Progenitor cell of endocrine pancreas (in vitro differentiated cells): ENCODE measurements at places on chromosomes 5 and 9. TPM values are rescaled to one million over a fixed set of nuclear protein-coding genes. Genes with fewer than 3 reads are reported as not detected.

- no peak for DNase-seq
- peaks cover 18% of the 10 kb centered on the region for H3K27me3 ChIP-seq
- H3K4me1 ChIP-seq = peaks cover 9% of the 10 kb centered on the region
- H3K27ac ChIP-seq = no peak overlapping the region
- H3K4me3 ChIP-seq = no peak overlapping the region
Measured at GRCh38 chr5:152470167-152470566, 65.1 kb upstream of the NMUR2 start.

DNA sequence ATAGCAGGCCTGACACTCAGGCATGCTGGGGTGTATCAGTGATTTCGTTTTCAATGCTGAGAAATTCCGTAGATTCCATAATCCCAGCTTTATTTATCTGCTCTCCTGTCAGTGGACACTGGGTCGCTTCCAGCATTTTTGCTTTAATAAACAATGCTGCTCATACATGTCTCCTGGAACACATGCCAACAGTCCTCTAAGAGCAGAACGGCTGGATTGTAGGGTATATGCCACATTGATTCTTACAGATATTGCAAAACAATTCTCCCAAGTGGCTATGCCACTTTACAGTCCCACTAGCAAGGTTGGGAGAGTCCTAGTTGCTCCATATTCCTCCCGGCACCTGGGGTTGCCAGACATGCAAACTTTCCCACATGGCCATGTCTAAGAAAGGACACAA lies 81.9 kb downstream of the RAPGEF1 start:
- H3K27ac ChIP-seq = peak overlapping the region; percentile 5
- no peaks in the 10 kb centered on the region for H3K36me3 ChIP-seq
- H3K4me1 ChIP-seq = peaks cover 42% of the 10 kb centered on the region
- no peak for DNase-seq
- no peak overlapping the region for H3K4me3 ChIP-seq

DNA sequence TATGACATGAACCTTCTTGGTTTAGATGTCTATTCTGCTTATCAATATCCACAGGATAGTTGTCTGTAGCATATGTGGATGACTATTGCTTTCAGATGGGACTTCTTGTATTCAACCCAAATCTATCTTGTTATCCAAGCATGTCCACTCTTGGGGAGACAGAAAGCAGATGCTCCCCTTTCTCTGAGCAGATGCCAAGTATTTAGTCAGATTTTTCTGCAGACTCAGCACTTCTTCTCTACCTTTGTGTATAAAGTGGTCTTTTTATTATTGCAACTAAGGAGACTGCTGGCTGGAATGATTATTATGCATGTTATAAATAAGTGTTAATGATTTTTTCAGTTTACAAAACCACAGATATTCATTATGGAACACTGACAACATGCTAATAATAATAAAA lies 45.1 kb upstream of the ASTN2 start:
- H3K4me1 ChIP-seq = no peaks in the 10 kb centered on the region
- H3K36me3 ChIP-seq = no peaks in the 10 kb centered on the region
- H3K27me3 ChIP-seq = peaks cover 21% of the 10 kb centered on the region
- no peak overlapping the region for H3K27ac ChIP-seq
- DNase-seq = no peak

DNA sequence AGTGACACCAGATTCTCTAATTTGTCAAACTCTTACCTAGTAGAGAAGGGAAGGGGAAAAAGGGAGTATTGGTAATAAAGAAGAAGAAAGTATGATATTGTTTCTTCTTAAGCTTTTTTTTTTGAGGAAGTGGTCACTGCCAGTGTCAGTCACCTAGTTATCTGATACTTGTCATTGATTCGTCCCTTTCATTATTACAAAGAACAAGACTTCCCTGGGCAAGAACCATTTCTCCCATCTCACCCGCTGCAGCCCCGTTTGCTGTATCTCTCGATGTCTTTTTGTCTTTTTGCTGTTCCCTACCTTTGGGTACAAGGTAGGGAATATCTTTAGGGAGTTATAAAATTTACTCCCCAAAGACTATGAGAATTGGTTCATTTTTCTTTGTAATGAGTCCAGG lies 249.0 kb downstream of the ARHGAP26 start:
- H3K36me3 ChIP-seq = peaks cover 1% of the 10 kb centered on the region
- DNase-seq = no peak
- peaks cover 15% of the 10 kb centered on the region for H3K4me1 ChIP-seq
- no peak overlapping the region for H3K27ac ChIP-seq
- H3K27me3 ChIP-seq = no peaks in the 10 kb centered on the region
- no peak overlapping the region for H3K4me3 ChIP-seq

DNA sequence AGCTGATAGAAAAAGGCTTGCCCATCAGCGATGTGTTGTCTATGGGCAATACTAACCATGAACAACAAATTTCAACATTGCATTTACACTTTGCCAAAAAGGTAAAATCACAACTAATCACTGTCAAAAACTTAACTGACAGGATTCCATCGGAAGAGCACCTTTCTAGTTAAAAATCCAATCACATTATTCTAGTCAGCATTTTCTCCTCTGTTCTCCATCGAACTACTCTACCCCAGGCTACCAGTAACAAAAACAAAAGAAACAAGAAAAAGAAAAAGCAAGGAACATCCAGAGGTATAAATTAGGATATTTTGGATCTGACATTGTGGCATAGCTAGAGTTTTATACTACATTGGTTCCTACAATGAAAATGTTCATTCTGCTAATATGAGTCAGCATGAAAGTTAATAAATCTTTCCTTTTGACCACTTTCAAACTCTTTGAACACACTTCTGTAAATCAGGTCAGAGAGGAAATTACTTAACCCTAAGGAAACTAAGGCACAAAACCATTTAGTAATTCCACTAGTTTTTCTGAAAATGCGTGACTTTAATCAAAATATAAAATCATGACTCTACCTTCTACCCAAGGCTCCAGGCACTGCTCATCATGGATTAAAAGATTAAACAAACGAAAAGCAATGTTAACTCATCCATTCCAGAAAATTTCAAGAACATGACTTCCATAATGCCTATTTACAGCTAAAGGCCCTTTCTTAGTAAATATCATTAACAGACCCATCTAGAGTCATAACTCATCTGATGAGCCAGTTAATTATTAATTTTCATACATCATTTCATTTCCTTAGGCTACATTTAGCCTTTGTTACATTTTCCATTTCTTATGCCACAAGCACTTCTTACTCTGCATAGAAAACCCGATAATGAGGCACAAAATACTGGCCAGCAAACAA lies 10.2 kb downstream of the GLIS3 start:
- peaks cover 14% of the 10 kb centered on the region for H3K36me3 ChIP-seq
- DNase-seq = no peak
- H3K4me1 ChIP-seq = peaks cover 37% of the 10 kb centered on the region

DNA sequence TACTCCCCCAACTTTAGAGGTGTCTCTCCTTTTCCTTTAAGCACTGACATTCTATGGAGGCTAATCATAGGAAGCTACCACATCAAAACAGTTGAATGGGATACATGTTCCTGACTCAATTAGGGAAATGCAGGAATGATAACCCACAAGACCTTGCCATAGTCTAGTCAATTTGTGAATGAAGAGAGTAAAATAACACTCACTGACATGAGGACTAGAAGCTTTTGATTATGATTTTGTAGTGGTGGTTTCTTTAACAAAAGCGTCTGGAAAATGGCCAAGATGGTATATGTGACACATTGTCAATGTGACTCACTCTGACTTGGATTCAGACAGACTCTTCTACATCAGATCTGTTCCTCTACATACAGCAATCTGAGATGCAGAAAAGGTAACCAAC lies 13.7 kb upstream of the PRELID2 start:
- no peak overlapping the region for H3K4me3 ChIP-seq
- peaks cover 7% of the 10 kb centered on the region for H3K4me1 ChIP-seq
- H3K36me3 ChIP-seq = no peaks in the 10 kb centered on the region
- no peak for DNase-seq
- no peak overlapping the region for H3K27ac ChIP-seq

DNA sequence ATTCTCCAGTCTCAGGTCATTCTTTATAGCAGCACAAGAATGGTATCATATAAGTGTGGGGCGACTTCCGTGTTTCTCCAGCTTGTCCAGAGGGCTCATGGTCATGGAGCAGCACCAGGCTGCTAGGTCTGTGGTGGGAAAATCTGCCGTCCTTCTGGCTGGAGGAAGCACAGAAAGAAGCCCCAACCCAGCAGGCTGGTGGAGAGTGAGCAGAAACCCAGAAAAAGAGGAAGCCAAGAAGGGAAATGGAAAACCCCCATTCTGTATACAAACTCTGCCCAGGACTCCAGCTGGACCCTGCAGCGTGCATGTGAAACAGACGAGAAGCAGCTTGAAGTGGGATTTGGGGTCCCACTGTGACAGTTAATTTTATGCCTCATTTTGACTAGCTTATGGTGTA lies 34.3 kb upstream of the OLFM1 start:
- no peak overlapping the region for H3K27ac ChIP-seq
- no peak for DNase-seq
- H3K4me1 ChIP-seq = no peaks in the 10 kb centered on the region
- H3K36me3 ChIP-seq = no peaks in the 10 kb centered on the region

DNA sequence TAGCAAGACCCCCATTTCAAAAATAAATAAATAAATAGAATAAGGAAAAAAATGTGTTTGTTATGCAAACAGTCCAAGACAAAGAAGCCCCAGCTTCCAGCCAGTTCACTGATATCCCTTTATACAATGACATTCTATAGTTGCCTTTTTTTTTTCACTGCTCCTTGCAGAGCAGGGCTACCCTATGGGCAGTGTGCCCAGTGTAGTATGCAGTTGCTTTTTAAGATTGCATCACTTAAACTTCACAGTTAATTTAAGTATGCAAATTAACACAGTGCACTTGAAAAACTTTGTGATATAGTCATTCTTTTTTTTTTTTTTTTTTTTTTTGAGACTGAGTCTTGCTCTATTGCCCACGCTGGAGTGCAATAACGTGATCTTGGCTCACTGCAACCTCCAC lies 40.8 kb upstream of the ARRDC3 start:
- H3K36me3 ChIP-seq = no peaks in the 10 kb centered on the region
- no peaks in the 10 kb centered on the region for H3K27me3 ChIP-seq
- no peak overlapping the region for H3K27ac ChIP-seq
- H3K4me1 ChIP-seq = no peaks in the 10 kb centered on the region
- no peak for DNase-seq

GRCh38 chr9:121732389-121732788 lies 81.0 kb downstream of the DAB2IP start:
- H3K4me3 ChIP-seq = no peak overlapping the region
- no peak for DNase-seq
- H3K36me3 ChIP-seq = no peaks in the 10 kb centered on the region
- H3K4me1 ChIP-seq = peaks cover 23% of the 10 kb centered on the region
- H3K27ac ChIP-seq = no peak overlapping the region

GRCh38 chr5:310941-311434 lies 10.5 kb upstream of the AHRR start:
- no peak overlapping the region for H3K4me3 ChIP-seq
- no peaks in the 10 kb centered on the region for H3K27me3 ChIP-seq
- peaks cover 11% of the 10 kb centered on the region for H3K4me1 ChIP-seq

DNA sequence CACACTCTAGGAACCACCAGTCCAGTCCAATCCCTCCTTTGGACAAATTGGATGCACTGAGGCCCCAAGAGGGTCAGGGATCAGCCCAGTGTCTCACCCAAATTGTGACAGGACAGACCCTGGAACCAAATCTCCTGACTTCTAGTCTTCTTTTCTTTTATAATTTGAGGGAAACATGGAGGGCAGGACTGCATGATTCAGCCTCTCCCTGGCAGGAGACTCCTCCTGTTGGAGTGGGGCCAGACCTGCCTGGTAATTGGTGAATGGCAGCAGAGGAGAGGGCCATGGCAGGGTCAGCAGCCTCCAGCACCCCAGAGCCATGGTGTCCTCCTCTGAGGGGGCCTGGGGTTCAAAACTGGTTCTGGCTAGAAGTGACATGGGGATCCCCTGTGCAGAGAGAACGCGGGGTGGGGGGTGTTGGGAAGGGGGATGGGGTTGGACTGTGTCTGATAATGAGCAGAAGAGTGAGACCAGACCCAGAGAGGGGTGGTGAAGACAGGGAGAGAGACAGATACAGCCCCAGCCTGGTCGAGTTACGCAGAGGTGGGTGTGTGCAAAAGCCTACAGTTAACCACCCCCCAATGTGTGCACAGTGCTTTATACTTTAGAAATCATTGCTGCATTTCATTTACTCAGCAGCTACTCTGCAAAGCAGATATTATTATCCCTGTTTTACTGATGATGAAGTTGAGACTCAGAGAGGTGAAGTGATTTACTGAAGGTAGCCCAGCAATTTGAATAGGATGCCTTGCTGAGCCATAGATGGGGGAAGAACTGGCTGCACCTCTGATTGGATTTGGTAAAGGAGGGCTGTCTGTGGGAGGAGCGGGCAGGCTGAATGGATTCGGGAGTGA lies 3.8 kb upstream of the SYNPO start:
- peaks cover 2% of the 10 kb centered on the region for H3K27me3 ChIP-seq
- no peak for DNase-seq
- H3K4me1 ChIP-seq = peaks cover 30% of the 10 kb centered on the region
- no peak overlapping the region for H3K4me3 ChIP-seq
- H3K27ac ChIP-seq = peak overlapping the region; percentile 67

- no peaks in the 10 kb centered on the region for H3K36me3 ChIP-seq
- H3K4me1 ChIP-seq = no peaks in the 10 kb centered on the region
Measured at GRCh38 chr9:98132158-98132557, 13.1 kb upstream of the TRIM14 start.

DNA sequence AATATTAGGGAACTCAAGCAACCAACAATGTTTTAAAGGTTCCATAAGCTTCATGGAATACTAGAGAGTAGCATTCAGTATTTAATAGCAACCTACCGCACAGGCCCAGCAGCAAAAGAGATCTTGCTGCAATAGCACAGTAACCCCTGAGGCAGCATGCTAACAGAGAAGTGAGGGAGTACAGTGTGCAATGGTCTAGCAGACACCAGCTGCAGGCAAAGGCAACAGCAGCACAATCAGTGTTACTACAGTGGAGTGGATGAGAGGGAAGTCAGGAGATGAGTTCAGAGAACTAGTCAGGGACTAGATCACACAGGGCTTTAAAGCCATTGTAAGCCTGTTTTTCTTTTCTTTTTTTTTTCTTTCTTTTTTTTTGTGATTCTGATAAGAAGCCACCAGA lies 2.8 kb downstream of the TICAM2 start:
- no peak for DNase-seq
- H3K27ac ChIP-seq = no peak overlapping the region
- H3K27me3 ChIP-seq = peaks cover 8% of the 10 kb centered on the region
- H3K4me1 ChIP-seq = peaks cover 3% of the 10 kb centered on the region
- no peak overlapping the region for H3K4me3 ChIP-seq
- peaks cover 4% of the 10 kb centered on the region for H3K36me3 ChIP-seq

DNA sequence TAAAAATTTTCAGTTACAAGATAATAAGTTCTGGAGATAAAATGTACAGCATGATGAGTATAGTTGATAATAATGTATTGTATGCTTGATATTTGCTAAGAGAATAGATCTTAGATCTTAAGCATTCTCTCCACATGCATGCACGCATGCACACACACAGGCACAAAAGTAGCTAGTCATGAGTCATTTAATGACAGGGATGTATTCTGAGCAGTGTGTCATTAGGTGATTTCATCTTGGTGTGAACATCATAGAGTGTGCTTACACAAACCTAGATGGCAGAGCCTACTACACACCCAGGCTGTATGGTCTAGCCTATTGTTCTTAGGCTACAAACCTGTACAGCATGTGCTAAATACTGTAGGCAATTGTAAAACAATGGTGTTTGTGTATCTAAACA lies 124.2 kb downstream of the PTTG1 start:
- H3K4me3 ChIP-seq = no peak overlapping the region
- no peaks in the 10 kb centered on the region for H3K36me3 ChIP-seq
- H3K27ac ChIP-seq = no peak overlapping the region
- peaks cover 7% of the 10 kb centered on the region for H3K4me1 ChIP-seq

ZNG1C gene
- 37.3 and 39.2 TPM in 2 replicates for total RNA-seq

PAEP gene
- total RNA-seq = not detected in 2 replicates

DRD1 gene
- total RNA-seq = not detected in 2 replicates
